ENCODE measurements at places on chromosomes 12 and 14. TPM values are rescaled to one million over a fixed set of nuclear protein-coding genes. Genes with fewer than 3 reads are reported as not detected.

Gene SOX5
- total RNA-seq: 3.7 TPM

Gene CLEC14A
- 19.8 TPM for total RNA-seq

Gene FZD10
- 1.5 TPM for total RNA-seq

Gene KRT79
- total RNA-seq: not detected

GRCh38 chr12:26124446-26125399 is at the start of gene BHLHE41:
TSS of gene BHLHE41 (minus strand) at chr12:26125037. CDS start at chr12:26124779, 258 bp downstream.
- H3K27me3 ChIP-seq: no peaks in the 10 kb centered on the region
- peak; percentile 68 for DNase-seq
- H3K4me1 ChIP-seq: no peaks in the 10 kb centered on the region
- no peaks in the 10 kb centered on the region for H3K36me3 ChIP-seq
- H3K4me3 ChIP-seq: peak within 1 kb of the TSS; percentile 52
- peak within 1 kb of the TSS; percentile 93 for H3K27ac ChIP-seq

GRCh38 chr14:105155071-105155651 is 13.4 kb downstream of the JAG2 start:
- H3K27ac ChIP-seq: no peak overlapping the region
- no peak for DNase-seq
- no peaks in the 10 kb centered on the region for H3K36me3 ChIP-seq

DNA sequence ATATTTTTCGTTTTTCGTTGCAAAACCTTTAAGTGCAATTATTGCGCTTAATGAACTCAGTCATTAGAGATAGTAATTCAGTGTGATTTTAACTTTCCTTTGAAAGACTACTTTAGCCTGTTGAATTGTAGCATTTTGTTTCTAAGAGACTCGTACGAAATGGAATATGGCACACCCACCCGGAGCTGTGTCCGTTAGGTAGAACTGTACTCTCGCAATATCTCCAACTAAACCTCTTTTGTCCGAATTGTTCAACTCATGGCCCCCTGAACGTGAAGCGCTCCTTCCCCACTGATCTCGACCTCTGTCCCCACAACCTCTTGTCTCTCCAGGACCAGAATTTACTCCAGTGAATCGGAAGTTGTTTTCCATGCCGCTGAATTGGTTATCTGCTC is 800 bp downstream of the PCNX4 start:
- no peaks in the 10 kb centered on the region for H3K4me1 ChIP-seq
- no peaks in the 10 kb centered on the region for H3K36me3 ChIP-seq
- H3K27ac ChIP-seq: peak overlapping the region; percentile 98
- peak overlapping the region; percentile 55 for H3K4me3 ChIP-seq

DNA sequence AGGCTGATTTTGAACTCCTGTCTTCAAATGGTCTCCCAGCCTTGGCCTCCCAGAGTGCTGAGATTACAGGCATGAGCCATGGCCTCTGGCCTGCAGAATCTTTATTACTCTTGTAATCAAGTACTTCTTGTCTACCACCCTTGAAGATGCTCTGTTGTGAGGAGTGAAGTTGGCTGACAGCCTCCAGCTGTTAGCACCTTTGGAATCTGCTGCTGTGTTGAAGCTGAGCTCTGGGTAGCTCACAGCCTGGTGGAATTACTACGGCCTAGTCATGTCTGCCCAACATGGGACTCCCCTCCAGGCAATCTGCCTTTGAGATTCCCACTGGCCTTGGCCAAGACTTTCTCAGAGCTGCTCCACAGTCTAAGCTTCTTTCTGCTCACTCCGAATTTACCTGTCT is 5.8 kb upstream of the C12orf75 start:
- DNase-seq: no peak
- no peak overlapping the region for H3K27ac ChIP-seq
- no peaks in the 10 kb centered on the region for H3K27me3 ChIP-seq

DNA sequence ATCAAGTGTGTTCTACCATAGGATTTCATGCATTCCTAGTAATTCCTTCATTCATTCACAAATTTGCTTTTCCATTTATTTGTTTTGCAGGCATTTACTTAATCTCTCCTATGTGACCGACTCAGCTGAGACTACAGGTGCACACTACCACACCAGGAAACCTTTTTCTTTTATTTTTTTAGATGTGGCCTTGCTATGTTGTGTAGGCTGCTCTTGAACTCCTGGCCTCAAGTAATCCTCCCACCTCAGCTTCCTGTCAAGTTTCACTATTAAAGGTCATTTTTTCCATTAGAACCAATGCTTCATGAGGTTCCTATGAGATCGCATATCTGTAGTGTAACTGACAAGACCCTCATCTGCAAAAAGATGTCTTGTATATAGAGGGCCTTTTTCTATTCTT is 1218.7 kb downstream of the VRK1 start:
- no peak for DNase-seq
- H3K4me3 ChIP-seq: no peak overlapping the region
- H3K27me3 ChIP-seq: no peaks in the 10 kb centered on the region
- no peaks in the 10 kb centered on the region for H3K36me3 ChIP-seq

GRCh38 chr14:58571769-58572472 is 65.8 kb upstream of the DACT1 start:
- no peaks in the 10 kb centered on the region for H3K4me1 ChIP-seq
- no peaks in the 10 kb centered on the region for H3K27me3 ChIP-seq
- DNase-seq: no peak
- H3K36me3 ChIP-seq: no peaks in the 10 kb centered on the region

GRCh38 chr12:42790761-42791151 is 201.2 kb upstream of the PRICKLE1 start:
- H3K27me3 ChIP-seq: no peaks in the 10 kb centered on the region
- no peak for DNase-seq
- no peak overlapping the region for H3K27ac ChIP-seq
- no peaks in the 10 kb centered on the region for H3K36me3 ChIP-seq

DNA sequence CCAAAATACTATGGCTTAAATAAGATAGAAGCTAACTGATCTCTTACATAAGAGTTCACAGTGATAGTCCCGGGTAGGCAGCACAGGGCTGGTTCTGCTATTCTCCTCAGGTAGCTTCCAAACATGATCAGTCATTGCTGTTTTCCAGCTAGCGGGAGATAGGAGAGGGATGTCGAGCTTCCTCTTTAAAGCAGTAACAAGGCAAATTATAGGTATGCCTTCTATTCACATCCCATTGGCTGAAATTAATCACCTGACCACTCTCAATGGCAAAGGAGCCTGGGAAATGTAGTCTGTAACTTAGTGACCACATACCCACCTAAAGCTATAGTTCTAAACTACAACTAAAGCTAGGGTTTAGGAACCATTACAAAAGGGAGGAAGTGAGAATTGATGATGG is 34.5 kb upstream of the VRK1 start:
- H3K27me3 ChIP-seq: peaks cover 5% of the 10 kb centered on the region
- DNase-seq: no peak
- H3K4me1 ChIP-seq: no peaks in the 10 kb centered on the region
- H3K36me3 ChIP-seq: no peaks in the 10 kb centered on the region
- no peak overlapping the region for H3K27ac ChIP-seq

- no peaks in the 10 kb centered on the region for H3K4me1 ChIP-seq
- no peak overlapping the region for H3K4me3 ChIP-seq
- H3K27me3 ChIP-seq: no peaks in the 10 kb centered on the region
Measured at GRCh38 chr14:79466938-79467527, 744.3 kb downstream of the DIO2 start.

GRCh38 chr12:104477510-104478390 is 21.0 kb downstream of the CHST11 start:
- H3K4me1 ChIP-seq: no peaks in the 10 kb centered on the region
- DNase-seq: no peak
- H3K27ac ChIP-seq: no peak overlapping the region

DNA sequence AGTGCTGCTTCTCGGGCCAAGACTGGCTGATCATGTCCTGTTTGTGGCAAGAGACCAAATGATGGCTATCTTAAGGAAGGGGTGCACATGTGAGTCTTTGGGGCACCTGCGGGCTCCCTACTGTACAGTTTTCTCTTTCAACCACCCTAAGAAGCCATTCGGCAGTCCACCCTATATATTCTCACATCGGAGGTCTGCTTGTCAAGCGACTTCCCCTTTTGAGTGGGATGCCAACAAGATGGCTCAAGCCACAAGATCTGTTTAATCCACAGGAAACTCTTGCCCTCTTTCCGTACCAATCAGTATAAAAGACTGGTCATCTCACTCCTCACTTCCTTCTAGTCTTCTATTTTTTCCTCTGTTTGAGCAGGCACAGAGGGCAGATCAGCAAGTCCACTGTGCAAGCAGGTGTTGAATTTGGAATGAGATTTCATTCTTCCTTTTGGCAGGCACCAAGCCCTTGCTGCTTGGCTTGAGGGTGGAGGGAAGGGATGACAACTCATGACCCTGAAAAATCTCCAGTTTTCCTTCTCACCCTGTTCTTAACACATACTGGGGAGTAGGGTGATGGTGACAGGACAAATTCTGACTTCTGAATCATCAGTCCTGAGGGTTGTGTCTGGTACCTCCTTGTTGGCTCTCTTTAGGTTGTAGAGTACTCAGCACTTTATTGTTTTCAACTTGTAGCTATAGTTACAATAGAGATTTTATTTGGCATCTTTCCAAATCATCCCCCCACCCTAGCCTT is 17.6 kb downstream of the LACRT start:
- H3K4me1 ChIP-seq: peaks cover 8% of the 10 kb centered on the region
- H3K27ac ChIP-seq: no peak overlapping the region
- no peak for DNase-seq
- H3K4me3 ChIP-seq: no peak overlapping the region
- no peaks in the 10 kb centered on the region for H3K27me3 ChIP-seq

DNA sequence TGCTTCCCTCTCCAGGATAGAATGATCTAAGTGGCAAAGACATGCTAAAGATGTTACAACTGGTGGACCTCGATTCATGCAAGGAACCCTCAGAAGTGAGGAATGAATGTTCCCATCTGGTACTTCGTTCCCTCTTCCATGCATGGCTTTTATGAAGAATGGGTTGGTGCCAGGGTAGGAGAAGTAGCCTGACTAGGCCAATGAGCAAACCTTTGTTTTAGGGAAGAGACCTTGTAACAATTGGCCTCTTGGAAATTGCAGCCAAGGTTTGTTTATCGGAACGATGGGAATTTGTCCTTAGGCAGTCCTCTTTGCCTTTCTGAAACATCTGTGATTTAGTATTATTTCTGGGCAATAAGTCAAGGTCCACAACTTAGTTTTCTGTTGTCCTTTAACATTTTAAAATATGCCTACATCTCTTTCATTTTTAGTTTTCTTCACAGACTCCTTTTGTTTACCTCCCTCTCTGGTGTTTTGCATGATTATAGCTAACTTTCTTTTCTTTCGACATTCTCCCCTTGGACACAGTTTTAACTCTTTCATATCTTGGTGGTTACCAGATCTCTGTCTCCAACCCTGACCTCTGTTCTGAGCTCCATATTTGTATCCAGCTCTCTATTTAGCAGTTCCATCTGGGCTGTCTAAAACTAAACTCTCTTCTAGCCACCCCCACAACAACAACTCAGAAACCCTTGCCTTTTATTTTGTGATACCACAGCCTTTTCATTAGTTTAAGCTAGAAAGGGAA is 70.0 kb downstream of the DIP2B start:
- peak overlapping the region; percentile 10 for H3K27ac ChIP-seq
- H3K36me3 ChIP-seq: no peaks in the 10 kb centered on the region
- no peak for DNase-seq
- no peaks in the 10 kb centered on the region for H3K4me1 ChIP-seq
- no peak overlapping the region for H3K4me3 ChIP-seq
- H3K27me3 ChIP-seq: no peaks in the 10 kb centered on the region

DNA sequence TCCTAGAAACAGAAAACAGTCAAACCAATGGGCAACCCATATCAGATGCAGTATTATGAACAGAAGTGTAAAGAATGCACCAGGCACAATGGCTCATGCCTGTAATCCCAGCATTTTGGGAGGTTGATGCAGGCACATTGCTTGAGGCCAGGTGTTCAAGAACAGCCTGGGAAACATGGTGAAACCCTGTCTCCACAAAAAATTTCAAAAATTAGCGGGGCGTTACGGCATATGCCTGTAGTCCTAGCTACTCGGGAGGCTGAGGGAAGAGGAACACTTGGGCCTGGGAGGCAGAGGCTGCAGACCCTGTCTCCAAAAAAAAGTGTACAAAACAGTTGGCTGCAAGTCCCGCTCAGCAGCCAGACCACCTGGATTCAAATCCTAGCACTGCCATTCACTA is 4.9 kb downstream of the PXN start:
- no peak overlapping the region for H3K27ac ChIP-seq
- peaks cover 25% of the 10 kb centered on the region for H3K4me1 ChIP-seq
- no peak overlapping the region for H3K4me3 ChIP-seq

GRCh38 chr12:13093191-13093847 is 10.1 kb downstream of the GSG1 start:
- H3K4me3 ChIP-seq: no peak overlapping the region
- no peaks in the 10 kb centered on the region for H3K27me3 ChIP-seq
- H3K4me1 ChIP-seq: no peaks in the 10 kb centered on the region
- no peaks in the 10 kb centered on the region for H3K36me3 ChIP-seq
- no peak overlapping the region for H3K27ac ChIP-seq

GRCh38 chr14:93978735-93979134 is 2.4 kb upstream of the ASB2 start:
- no peaks in the 10 kb centered on the region for H3K4me1 ChIP-seq
- H3K27me3 ChIP-seq: no peaks in the 10 kb centered on the region
- no peak overlapping the region for H3K4me3 ChIP-seq
- H3K36me3 ChIP-seq: no peaks in the 10 kb centered on the region

GRCh38 chr14:30194741-30195148 is 267.1 kb upstream of the PRKD1 start:
- no peaks in the 10 kb centered on the region for H3K36me3 ChIP-seq
- H3K27ac ChIP-seq: no peak overlapping the region
- H3K4me1 ChIP-seq: no peaks in the 10 kb centered on the region
- no peak for DNase-seq
- H3K4me3 ChIP-seq: no peak overlapping the region

- H3K4me1 ChIP-seq: no peaks in the 10 kb centered on the region
- no peaks in the 10 kb centered on the region for H3K36me3 ChIP-seq
- no peak for DNase-seq
- no peak overlapping the region for H3K27ac ChIP-seq
- H3K27me3 ChIP-seq: no peaks in the 10 kb centered on the region
Measured at GRCh38 chr12:43318021-43318420, 234.0 kb downstream of the ADAMTS20 start.

- H3K4me1 ChIP-seq: no peaks in the 10 kb centered on the region
- no peak for DNase-seq
- peak overlapping the region; percentile 88 for H3K27ac ChIP-seq
- peak overlapping the region; percentile 57 for H3K4me3 ChIP-seq
- H3K36me3 ChIP-seq: no peaks in the 10 kb centered on the region
Measured at GRCh38 chr12:4274396-4275015, 944 bp downstream of the CCND2 start.

DNA sequence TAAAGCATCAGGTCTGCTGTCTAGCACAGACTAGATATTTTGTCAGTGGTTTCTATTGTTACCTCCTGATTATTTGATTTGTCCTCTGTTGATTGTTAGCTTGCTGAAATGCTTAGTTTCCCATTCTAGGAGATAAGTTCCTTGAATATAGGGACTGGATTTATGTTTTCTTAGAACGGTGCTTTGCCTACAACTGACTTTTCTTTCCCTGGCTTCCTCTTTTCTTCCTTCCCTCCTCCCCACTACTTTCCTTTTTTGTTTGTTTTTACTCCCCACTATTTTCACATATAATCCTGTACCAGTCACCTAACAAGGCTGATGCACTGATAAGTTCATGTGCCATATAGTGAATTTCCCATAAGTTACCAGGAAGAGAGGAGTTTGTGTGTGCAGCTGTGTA is 58.5 kb upstream of the METAP2 start:
- no peak overlapping the region for H3K4me3 ChIP-seq
- H3K27me3 ChIP-seq: no peaks in the 10 kb centered on the region
- H3K27ac ChIP-seq: no peak overlapping the region
- H3K4me1 ChIP-seq: no peaks in the 10 kb centered on the region
- no peak for DNase-seq

Data from prostate gland (tissue), 2 donors.